Hepatic stellate cell (primary cell): ENCODE measurements at places on chromosomes 5 and 9.

- DNase-seq: no peak
Measured at GRCh38 chr9:79408200-79408599, 163.6 kb upstream of the TLE4 start.

- DNase-seq: no peak
Measured at GRCh38 chr9:72534931-72535330, 13.5 kb downstream of the TMC1 start.

DNA sequence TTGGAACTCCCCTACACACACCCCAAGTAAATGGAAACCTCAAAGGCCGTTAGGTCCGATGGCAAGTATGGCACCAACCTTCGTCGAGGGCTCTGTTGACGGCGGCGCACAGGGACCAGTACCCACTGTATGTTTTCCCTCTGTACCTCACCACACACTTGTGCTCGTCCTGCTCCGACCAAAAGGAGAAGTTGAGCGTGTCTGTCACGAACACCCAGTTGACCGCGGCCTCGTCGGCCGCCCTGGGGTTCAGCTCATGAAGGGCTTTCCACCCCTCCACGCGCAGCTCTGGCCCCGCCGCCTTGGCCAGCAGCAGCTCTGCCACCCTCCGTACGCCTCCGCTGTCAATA is 24.0 kb downstream of the HNRNPK start:
- DNase-seq: no peak

GRCh38 chr9:91711755-91712601 is 238.1 kb downstream of the ROR2 start:
- no peak for DNase-seq

GRCh38 chr5:156456857-156457256 is 129.9 kb downstream of the SGCD start:
- no peak for DNase-seq

DNA sequence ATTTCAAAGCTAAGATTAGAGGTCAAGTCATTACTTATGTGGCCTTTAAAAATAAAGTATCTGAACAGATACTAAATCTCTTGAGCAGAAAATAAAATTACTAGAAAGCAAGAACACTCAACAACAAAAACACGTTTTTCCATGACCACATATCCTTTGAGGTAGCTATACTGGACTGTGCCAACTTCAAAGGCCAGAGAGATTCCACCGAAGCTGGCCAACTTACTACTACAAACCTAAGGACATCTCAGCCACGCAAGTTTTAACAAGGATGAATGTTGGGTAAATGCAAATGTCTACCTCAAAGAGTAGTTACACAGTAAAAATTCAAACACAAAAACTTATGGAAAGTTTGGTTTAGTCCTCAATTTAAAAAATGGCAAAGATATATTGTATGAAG is 18.9 kb downstream of the PFDN1 start:
- no peak for DNase-seq

- DNase-seq: no peak
Measured at GRCh38 chr9:98565152-98566135, 143.3 kb downstream of the GABBR2 start.

GRCh38 chr9:88237479-88237961 is 99.2 kb upstream of the SPATA31C2 start:
- no peak for DNase-seq

DNA sequence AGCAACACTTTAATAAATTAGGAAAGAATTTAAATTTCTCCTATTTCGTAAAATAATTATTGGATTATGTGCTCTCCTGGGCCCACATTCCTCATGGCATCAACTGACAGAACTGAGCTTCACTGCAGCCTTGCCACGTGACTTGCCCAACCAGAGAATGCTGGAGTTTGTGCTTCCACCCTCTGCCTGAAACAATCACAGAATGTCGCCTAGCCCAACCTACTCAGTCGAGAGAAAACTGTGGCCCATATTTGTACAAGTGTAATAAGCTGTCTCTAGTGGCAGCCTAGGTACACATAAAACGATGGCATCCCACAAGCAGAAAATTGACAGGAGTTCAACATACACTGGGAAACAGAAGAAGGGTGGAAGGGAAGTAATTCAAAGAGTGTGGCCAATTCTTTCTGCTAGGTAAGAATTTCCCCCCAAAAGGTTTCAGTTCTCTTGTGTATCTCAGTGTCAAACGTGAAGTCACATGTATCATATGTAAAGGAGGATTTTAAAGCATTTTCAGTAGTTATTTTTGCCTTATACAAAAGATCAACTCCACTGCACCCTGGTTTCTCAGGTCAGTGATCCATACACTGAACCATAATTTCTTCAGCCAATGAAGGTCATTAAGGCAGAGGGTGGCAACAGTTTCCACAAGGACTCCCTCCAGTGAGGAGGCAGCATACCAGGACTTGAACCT is 41.7 kb downstream of the ZNF608 start:
- DNase-seq: no peak

GRCh38 chr9:83304686-83305085 is 233.5 kb downstream of the FRMD3 start:
- DNase-seq: peak; percentile 35

DNA sequence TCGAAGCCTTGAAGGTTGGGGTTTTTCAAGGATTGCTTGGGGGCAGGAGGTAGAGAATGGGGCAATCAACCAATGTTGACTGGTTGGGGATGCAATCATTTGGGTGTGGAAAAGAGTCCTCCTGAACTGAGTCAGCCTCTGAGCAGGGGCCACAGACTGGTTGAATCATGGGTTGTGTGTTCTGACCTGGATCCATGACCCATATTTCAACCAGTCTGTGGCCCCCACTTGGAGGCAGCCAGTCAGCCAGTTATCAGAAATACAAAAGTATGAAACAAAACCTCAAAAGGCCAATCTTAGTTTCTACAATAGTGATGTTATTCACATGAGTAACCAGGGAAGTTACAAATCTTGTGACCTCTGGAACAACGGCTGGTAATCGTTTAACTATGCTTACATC is 81.4 kb upstream of the RANBP6 start:
- no peak for DNase-seq

GRCh38 chr5:69252437-69252836 is 17.8 kb downstream of the CDK7 start:
- no peak for DNase-seq

DNA sequence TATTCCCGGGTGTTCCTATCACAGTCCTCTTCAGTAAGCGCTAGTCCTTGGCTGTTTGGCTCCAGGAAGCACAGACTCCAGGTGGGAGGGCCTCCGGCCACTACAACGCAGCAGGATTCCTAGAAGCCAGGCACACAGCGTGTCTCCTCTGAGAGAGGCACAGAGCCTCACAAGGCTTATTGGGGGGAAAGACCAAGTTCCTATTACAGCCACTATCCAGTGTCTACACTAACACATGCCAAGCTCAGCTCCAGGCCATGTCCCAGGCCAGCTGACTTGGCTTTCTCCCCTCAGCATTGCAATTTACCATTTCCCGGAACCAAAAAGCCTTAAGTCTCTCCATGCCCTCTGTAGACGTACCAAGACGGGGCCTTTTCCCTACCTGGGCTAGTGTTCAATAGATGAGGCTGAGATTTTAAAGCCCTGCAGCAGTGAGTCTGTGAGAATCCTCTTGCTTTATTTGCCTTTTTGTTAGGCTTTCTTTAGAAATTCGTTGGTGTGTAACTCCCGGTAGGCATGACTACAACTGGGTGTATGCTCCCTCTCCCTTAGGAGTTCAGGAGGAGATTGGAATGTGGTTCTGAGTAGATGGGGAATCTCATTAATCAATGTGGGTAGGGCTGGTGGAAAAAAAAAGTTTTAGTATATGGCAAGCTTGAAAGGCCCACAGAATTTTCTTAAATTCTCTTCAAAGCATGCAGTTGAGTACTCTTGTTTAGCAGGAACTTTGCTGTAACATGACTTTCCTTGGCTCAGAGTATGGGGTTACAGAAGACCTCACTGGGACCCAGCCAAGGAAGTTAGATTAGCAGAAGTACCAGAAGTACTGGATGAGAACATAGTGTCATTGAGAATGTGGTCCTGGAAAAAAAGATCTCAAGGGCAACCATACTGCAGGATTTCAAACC is 84.3 kb upstream of the SLC1A3 start:
- DNase-seq: no peak

DNA sequence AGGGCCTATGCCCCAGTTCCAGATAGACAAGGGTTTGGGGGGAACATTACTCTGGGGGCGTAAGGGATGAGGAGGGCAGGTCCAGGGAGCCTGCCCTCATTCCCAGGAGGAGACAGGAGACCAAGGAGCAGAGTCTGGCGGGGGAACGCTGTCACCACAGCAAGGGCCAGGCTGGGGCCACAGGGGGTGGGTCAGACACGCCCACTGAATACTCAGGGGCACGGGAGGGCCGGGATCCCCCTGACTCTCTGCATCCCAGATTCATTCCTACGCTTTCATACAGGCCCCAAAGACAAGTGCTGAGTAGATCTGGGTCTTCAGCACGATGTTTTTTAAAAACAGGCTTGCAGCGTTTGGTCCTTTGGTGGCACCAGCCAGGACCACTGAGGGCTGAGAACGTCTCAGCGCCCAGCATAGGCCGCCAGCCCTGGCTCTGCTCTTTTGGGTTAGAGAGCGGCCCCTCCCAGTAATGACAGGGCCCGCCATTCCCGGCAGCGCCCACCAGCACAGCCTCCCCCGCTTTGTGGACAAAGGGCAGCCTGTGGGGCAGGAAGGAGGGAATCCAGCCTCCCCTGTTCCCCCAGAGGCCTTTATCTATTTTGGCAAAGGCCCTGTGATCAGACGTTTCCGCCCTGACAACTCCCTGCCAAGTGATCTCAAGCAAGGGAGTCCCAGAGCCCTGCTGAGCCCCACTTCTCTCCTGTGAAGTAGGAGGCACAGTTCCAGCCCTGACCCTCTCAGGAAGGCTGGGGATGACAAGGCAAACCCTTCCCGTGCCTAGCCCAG is 24.9 kb downstream of the NEK6 start:
- DNase-seq: peak; percentile 85

GRCh38 chr9:136981588-136982231 is 1.1 kb upstream of the LCNL1 start:
- peak; percentile 61 for DNase-seq

DNA sequence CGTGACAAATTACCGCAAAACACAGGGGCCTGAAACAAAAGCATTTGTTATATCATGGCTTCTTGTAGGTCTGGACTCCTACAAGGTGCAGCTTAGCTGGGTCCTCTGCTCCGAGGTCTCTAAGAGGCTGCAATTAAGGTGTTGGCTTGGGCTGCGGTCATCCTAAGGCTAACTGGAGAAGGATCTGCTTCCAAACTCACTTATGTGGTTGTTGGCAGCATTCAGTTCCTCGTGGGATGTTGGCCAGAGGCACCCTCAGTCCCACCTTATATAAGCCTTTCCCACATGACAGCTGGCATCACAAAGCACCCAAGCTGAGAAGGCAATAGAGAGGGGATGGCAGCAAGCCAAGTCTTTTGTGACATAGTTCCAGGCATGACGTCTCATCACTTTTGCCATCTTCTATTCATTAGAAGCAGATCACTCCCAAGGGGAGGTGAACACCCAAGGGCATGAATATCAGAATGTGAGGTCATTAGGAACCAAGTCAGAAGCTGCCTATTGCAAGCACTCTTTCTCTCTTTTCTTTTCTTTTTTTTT is 47.9 kb upstream of the ZBTB43 start:
- no peak for DNase-seq

DNA sequence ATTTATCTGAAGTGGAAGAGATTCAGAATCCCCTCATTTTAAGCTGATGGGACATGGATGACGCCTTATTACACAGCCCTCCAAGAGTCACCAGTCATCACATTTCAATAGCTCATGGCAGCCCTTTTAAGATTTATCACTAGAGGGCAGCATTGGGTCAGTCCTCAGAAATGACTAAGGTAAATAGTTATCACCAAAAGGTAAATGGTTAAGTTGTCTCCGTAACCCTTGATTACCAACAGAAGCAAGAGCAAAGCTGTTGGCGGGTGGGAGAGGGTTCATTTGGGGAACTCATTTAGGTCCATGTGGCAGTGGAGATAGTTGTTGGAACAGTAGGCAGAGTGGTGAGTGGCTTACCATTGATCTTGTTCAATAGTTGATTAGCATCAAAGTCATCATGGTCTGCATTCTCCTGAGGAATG is 12.0 kb upstream of the C9 start:
- no peak for DNase-seq

DNA sequence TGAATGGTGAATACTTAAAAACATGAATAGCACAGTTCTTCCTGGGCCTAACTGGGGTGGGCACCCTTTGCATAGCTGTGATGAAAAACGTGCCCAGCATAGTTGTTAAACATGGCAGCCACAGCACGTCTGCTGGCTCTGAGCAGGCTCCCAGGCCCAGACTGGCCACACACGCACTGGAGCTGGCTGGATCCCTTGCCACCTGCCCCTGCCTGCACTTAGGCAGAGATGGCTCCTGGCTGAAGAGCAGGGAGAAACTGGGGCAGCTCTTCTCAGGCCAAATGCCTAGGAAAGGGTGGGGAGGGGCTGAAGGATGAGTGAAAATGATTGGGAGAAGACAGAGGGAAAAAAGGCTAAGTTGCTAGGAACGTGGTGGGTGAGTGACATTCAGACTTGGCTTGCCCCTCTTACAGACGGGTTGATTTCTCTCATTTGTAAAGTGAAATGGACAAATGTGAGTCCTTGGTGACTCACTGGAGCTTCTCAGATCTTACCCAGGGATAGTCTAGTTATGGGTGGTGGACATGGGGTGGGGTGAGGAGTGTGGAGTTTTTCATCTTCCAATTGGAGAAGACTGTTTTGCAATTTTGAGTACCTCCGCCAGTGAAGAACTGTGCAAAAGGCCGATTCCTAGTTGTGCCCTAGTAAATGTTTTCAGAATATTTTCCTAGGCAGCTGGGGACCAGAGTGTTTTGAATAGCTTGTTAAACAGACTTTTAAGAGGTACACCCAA is 42.4 kb downstream of the TRIO start:
- peak; percentile 63 for DNase-seq

DNA sequence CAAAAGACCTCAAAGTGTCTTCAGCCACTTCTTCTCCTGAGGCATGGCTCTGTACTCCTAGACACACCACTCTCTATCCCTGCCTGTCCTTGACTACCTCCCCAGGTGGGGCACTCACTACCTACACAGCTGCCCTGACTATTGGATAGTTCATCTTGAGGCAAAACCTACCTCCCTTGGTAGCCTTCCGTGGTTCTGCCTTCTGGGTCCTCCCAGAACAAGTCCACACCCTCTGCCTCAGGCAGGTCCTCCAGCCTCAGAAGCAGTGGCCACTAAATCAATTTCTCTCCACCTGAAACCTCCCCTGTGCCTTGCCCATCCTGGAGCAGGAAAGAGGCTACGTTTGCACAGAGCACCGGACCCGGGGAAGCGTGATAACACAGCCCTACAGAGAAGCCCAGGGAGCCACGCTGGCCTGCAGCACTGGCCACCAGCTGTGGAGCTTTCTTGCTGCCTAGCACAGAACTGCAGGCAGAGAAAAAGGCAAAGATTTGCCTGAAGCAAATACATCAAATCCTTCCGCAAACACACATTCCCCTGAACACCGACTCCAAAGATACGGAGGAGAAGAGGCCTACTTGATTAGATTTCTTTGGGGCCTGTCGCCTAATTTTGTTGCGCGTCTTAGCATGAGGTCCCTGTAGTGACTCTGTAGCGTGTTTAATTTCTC is 141.8 kb downstream of the C9orf50 start:
- no peak for DNase-seq

DNA sequence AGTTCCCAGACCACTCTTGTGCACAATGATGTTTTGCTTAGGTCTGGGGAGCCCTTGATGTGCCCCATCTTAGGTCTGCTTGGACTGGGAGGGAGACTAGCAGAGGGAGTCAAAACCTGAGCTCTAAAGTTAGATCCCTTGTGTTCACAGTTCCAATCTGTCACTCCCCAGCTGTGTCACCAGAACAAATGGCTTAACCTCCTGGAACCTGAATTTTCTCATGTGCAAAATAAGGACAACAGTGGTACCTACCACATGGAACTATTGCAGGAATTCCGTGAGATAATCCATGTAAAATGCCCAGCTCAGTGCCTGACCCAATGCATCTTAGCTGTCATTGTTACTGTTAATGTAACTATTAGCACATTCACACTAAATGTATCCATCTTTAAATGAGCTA is 45.5 kb downstream of the GALNT10 start:
- DNase-seq: no peak
